Stomach (tissue), 19 donors: ENCODE measurements at places on chromosomes 16 and 17. TPM values are rescaled to one million over a fixed set of nuclear protein-coding genes. Genes with fewer than 3 reads are reported as not detected.

CACNA1H gene
- 42.9 TPM for total RNA-seq

GRCh38 chr17:4195306-4195705 lies 52.3 kb downstream of the CYB5D2 start:
- H3K4me3 ChIP-seq = no peak overlapping the region
- DNase-seq = no peak
- no peak overlapping the region for H3K27ac ChIP-seq
- H3K27me3 ChIP-seq = no peaks in the 10 kb centered on the region
- H3K4me1 ChIP-seq = no peaks in the 10 kb centered on the region
- H3K36me3 ChIP-seq = peaks cover 81% of the 10 kb centered on the region

DNA sequence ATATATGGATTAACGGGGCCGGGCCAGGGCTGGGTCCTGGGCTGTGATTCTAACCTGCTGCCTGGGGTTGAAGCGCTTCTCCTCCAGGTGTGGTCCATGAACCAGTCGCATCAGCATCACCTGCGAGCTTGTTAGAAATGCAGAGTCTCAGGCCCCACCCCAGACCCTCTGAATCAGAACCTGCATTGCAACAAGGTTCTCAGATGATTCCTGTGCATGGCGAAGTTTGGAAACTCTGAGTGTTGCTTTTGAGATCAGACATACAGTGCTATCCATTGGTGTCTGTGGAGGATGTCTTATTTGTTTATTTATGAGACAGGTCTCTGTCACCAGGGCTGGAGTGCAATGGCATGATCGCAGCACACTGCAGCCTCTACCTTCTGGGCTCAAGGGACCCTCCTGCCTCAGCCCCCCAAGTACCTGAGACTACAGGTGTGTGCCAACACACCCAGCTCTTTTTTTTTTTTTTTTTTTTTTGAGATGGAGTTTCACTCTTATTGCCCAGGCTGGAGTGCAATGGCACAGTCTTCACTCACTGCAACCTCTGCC lies 99.8 kb downstream of the PITPNC1 start:
- H3K4me1 ChIP-seq = peaks cover 18% of the 10 kb centered on the region
- H3K27ac ChIP-seq = no peak overlapping the region
- H3K36me3 ChIP-seq = no peaks in the 10 kb centered on the region
- no peaks in the 10 kb centered on the region for H3K27me3 ChIP-seq

DNA sequence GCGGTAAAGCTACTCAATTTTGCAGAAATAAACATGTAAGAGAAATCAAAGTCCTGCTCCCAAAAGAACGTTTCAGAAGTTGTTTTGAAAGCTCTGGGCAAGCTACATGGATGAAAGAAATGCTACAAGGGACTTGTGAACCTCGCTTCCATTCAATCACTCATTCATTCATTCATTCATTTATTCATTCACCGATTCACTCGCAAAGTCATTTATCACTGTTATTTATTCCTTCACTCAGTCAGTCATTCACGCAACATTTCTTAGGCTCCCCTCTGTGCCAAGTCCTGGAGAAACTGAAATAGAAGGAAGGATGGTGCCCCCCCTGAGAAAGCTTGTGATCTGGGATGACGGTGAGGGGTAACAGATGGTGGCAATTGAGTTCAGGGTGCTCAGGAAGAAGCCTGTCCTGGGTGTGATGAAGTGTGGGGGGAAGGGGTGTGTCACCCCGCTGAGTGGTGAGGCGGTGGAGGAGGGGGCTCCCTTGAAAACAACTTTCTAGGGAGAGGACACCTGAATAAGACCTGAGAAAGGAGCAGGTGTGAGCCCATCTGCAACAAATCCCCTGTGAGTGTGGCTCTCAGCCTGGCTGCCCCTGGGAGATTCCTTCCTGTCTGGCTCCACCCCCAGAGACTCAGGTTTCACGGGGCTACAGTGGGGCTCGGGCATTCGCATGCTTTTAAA lies 36.3 kb upstream of the PRSS54 start:
- no peak overlapping the region for H3K27ac ChIP-seq
- no peak overlapping the region for H3K4me3 ChIP-seq
- H3K27me3 ChIP-seq = peaks cover 20% of the 10 kb centered on the region
- H3K36me3 ChIP-seq = no peaks in the 10 kb centered on the region

TMEM204 gene
- 15.2 TPM for total RNA-seq

RHBDL1 gene
- not detected for total RNA-seq

GRCh38 chr17:63641692-63642448 lies 19.7 kb downstream of the MAP3K3 start:
- H3K36me3 ChIP-seq = peaks cover 46% of the 10 kb centered on the region
- H3K27me3 ChIP-seq = no peaks in the 10 kb centered on the region
- H3K27ac ChIP-seq = peak overlapping the region; percentile 23
- no peak for DNase-seq
- H3K4me1 ChIP-seq = peaks cover 4% of the 10 kb centered on the region

FOXN1 gene
- total RNA-seq = 9.3 TPM

GRCh38 chr16:85585711-85586110 lies 27.4 kb upstream of the GSE1 start:
- no peak overlapping the region for H3K27ac ChIP-seq
- no peaks in the 10 kb centered on the region for H3K36me3 ChIP-seq
- no peak overlapping the region for H3K4me3 ChIP-seq
- DNase-seq = no peak
- H3K4me1 ChIP-seq = peaks cover 10% of the 10 kb centered on the region

- DNase-seq = no peak
- H3K27ac ChIP-seq = no peak overlapping the region
- no peaks in the 10 kb centered on the region for H3K36me3 ChIP-seq
- H3K4me3 ChIP-seq = no peak overlapping the region
- H3K4me1 ChIP-seq = peaks cover 7% of the 10 kb centered on the region
- H3K27me3 ChIP-seq = no peaks in the 10 kb centered on the region
Observed at GRCh38 chr17:27239046-27239445, 54.9 kb upstream of the WSB1 start.

HOXB13 gene
- not detected for total RNA-seq

- peaks cover 18% of the 10 kb centered on the region for H3K4me1 ChIP-seq
- H3K4me3 ChIP-seq = no peak overlapping the region
- DNase-seq = no peak
- H3K27me3 ChIP-seq = no peaks in the 10 kb centered on the region
- peak overlapping the region; percentile 21 for H3K27ac ChIP-seq
Observed at GRCh38 chr16:14232106-14232864, 161.2 kb downstream of the MRTFB start.

GRCh38 chr17:28746611-28747050 lies 2.8 kb downstream of the TRAF4 start:
- peak overlapping the region; percentile 77 for H3K4me3 ChIP-seq
- DNase-seq = peak; percentile 91
- H3K27me3 ChIP-seq = peaks cover 5% of the 10 kb centered on the region
- H3K36me3 ChIP-seq = peaks cover 25% of the 10 kb centered on the region

DNA sequence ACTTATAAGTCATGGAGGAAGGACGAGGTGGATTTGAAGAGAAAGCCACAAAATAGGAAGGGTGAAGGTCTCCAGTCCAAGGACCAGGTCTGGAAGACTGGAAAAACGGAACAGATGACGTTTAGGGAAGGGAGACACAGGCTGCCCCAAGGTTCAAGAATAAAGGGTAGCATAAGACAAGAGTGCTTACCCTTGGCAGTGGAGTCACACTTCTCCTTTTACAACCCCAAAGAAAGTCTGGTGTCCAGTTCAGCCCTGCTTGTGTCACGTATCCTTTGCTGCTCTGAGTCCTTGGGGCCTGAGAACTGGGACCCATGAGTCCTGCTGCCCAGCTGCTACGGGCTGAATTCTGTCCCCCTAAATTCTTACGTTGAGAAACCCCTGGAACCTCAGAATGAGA lies 13.0 kb upstream of the GGA2 start:
- H3K27ac ChIP-seq = no peak overlapping the region
- no peak for DNase-seq
- no peak overlapping the region for H3K4me3 ChIP-seq

- no peak overlapping the region for H3K27ac ChIP-seq
- H3K4me3 ChIP-seq = no peak overlapping the region
- no peak for DNase-seq
- peaks cover 12% of the 10 kb centered on the region for H3K4me1 ChIP-seq
- H3K36me3 ChIP-seq = no peaks in the 10 kb centered on the region
Observed at GRCh38 chr17:56778898-56779297, 54.8 kb downstream of the C17orf67 start.

KRT28 gene
- total RNA-seq = not detected

DNA sequence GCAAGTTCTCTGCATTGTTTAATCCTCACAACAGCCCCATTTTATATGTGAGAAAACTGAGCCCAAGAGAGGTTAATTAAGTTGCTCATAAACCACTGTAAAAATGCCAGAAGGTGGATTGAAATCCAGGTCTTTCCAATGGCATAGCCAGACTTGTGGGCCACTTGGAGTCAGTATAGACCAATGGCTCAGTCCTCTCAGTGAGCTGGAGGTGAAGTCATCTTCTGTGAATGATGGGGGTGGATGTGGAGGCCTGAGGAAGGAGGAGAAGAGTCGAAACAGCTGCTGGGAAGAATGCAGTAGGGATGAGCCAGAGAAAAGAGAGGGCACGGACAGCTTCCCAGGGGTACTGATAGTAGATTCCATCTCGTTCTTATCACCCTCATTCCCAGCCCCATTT lies 213.4 kb downstream of the SOX9 start:
- peaks cover 18% of the 10 kb centered on the region for H3K4me1 ChIP-seq
- no peaks in the 10 kb centered on the region for H3K36me3 ChIP-seq
- H3K27ac ChIP-seq = no peak overlapping the region
- DNase-seq = no peak
- no peak overlapping the region for H3K4me3 ChIP-seq

- H3K4me3 ChIP-seq = peak overlapping the region; percentile 85
- H3K36me3 ChIP-seq = peaks cover 56% of the 10 kb centered on the region
- H3K27ac ChIP-seq = peak overlapping the region; percentile 94
Observed at GRCh38 chr17:75895370-75896155, 1.2 kb downstream of the TRIM65 start.

DNA sequence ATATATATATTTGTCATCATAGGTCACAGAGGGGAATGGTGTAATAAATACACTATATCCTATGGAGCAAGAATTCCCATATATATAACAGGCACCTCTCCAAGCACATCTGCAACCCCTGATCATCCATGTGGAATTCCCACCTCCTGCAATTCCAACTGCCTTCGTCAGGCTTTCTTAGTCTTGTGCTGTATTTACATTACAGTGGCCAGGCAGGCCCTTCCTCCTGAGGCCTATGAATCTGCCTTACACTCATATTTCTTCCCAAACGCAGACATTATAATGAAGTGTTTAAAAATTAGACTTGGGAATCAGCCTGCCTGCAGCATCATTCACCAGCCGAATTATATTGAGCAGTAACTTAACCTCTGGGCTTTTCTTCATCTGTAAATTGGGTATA lies 19.3 kb upstream of the DNAH9 start:
- H3K4me1 ChIP-seq = no peaks in the 10 kb centered on the region
- H3K27ac ChIP-seq = no peak overlapping the region
- no peaks in the 10 kb centered on the region for H3K36me3 ChIP-seq
- no peak for DNase-seq
